Aorta (tissue), 5 donors: ENCODE measurements at places on chromosomes 1 and 21. TPM values are rescaled to one million over a fixed set of nuclear protein-coding genes. Genes with fewer than 3 reads are reported as not detected.

Gene MUL1
- 18.6 TPM for total RNA-seq

Gene UTP25
- 8.1 TPM for total RNA-seq

Gene LENEP
- not detected for total RNA-seq

- DNase-seq: no peak
Measured at GRCh38 chr21:42413500-42413899, 9.8 kb downstream of the UBASH3A start.

DNA sequence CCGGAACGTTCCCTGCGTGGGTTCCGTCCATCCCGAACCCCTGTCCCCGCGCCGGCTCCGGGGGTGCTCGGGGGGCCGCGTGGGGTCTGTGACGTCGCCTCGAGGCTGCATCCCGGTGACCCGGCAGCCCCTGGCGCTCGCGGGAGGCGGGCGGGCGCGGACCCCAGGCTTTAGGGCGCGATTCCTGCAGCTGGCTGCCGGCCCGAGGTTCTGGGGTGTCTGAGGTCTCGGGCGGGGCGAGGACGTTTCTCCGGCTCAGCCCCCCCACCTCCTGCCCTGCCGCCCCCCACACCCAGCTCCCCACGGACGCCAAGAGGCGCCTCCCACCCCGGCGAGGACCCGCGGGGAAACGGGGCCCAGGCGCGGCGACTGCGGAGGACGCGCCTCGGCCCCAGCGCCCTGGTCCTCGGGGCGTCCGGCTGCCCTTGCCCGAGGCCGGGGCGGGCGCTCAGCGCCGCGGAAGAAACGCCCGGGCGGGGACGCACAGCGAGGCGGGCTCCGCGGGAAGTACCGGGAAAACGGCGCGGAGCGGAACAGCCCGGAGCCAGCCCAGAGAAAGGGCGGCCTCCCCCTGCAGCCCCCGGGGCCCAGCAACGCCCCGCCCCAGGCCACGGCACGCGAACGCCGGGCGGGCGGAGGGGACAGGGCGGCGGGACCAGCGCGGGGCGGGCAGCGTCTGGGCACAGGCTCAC lies 1.3 kb upstream of the PCBP3 start:
- peak; percentile 57 for DNase-seq

GRCh38 chr1:121525355-121525754 lies 340.6 kb downstream of the SRGAP2C start:
- DNase-seq: no peak

GRCh38 chr1:60065199-60065598 lies 8.4 kb downstream of the C1orf87 start:
- no peak for DNase-seq

DNA sequence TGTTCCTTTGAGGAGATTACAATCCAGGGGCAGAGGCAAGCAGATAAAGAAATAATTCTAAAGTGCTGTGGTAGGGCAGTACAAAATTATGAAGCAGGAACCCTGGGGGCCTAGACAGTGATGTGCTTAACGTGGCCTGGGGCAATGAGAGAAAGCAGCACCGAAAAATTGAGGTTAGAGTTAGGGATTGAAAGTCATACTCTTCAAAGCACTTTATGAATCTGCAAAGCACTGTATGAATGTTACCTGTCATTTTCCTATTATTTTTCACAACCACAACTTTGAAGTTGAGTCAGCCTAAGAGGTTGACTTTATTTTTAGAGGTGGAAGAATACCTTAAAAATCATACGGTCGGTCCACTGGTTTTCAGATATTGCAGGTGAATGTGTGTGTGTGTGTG lies 183.4 kb upstream of the NFIA start:
- no peak for DNase-seq

DNA sequence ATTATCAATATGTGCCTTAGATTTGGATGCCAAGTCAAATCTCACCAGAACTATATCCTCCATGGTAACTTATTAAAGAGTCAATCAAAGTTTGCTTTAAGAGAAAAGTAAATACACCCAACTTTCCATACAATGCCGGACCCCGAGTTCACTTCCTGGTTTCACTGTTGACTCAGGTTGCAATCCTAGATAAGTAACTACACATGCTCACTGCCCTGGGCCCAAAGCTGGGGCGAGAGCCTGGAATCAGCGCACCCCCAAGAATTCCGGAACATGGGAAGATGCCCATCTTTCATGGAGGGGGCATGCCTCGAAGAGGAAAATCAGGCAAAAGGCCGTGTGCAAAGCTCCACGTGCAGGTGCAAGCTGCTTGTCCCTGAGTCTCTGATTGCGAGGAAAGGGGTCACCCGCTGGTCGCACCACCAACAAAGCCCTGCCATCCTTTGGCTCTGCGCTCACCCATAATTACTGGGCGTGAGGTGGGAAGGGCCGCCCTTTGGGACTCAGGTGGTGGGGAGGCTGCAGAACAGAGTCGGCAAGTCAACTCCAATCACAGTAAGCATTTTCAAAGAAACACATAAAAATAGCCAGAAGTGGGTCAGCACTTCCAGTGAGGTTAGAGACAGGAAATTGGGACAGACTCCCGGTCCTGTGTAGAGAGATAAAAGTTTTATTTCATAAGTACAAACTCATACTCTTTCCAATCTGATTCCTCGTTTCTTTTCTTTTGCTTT lies 167.7 kb downstream of the TOMM20 start:
- no peak for DNase-seq

- DNase-seq: no peak
Measured at GRCh38 chr1:235134171-235134570, 5.5 kb upstream of the TOMM20 start.

- DNase-seq: no peak
Measured at GRCh38 chr1:78606274-78606673, 14.0 kb upstream of the IFI44L start.
